ENCODE measurements at places on chromosomes 12 and 14.
A peak's percentile ranks its signal among the peaks of the same experiment; 100 is the strongest.

DNA sequence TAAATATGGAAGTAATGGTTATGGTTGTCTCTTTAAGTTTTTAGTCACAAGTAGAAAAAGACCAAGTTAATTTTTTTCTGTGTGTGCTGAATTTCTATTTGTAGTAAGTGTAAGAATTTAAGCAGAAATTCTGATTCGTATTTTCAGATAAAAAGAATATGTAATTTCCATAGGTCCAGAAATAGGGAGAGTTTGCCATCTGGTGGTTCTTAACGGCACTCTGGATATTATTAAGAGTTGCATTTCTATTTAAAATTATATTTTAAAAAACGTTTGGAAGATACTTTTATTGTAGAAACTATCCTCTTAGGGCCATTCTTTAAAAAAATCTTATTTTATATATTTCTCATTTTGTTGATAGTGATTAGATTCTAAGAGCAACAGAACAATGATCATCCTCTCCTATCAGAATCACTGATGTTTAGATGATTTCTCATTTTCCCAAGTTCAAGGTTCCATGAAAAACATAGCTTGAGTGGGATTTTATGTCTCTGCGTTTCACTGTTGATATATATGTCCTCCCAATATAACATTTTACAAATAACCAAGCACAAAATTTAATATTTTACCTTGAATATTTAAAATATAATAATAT lies 88.3 kb downstream of the LRRK2 start:
- DNase-seq: no peak

- DNase-seq: no peak
Observed at GRCh38 chr12:117583677-117584225, 222.3 kb upstream of the NOS1 start.

DNA sequence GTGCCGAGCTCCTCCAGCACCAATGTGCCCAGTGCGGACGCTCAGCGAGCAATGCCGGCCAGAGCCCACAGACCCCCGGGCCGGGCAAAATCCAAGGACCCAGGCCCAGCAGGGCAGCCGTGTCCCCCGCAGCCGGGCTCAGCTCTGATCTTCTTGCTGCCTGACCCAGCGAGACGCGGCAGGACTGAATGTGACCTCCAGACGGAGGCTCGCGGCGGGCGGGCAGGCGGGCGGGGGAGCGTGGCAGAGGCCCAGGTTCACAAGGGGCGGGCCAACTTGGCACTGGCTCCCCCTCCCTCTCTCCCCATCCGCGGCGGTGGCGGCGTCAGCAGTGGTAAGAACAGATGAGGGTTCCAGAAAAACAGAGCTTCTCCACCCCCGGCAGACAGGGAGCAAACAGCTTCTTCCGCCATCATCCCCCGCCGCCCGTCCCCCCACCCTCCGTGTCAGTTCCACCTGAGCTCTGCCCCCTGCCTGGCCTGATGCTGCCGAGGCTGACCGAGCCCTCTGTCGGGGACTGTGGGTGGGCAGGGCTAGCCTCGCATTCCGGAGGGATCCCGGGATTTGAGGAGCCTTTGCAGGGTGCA lies 94.3 kb downstream of the RFLNA start:
- DNase-seq: peak; percentile 98

DNA sequence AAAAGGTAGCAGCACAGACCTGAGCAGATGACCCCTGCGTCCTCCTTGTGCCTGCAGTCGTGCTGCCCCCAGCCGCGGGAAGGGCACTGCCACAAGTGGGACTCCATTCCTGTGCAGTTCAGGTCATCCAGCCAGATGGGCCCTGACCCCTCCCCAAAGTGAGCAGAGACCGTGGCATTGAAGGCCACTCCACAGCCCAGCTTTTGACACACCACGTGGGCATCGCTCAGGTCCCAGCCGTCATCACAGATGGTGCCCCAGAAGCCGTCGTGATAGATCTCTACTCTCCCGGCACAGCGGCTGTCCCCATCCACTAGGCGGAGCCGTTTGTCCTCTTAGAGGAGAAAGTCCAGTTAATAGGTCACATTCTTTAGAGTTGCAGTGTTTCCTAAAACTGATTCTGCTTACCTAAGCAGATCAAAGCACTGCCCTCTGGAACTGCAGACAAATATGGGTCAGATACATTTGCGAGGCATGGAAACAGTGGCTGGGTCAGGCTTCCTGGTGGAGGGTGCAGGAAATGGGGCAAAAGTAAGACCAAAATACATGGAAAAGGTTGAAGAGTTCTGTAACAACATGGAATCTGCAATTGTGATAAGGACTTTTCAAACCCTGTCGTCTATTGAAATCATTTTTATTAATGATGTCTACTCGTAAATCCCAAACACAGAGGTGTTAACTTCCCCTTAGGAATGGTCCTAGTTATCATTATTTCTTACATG lies 69.4 kb downstream of the CD163L1 start:
- peak; percentile 72 for DNase-seq

DNA sequence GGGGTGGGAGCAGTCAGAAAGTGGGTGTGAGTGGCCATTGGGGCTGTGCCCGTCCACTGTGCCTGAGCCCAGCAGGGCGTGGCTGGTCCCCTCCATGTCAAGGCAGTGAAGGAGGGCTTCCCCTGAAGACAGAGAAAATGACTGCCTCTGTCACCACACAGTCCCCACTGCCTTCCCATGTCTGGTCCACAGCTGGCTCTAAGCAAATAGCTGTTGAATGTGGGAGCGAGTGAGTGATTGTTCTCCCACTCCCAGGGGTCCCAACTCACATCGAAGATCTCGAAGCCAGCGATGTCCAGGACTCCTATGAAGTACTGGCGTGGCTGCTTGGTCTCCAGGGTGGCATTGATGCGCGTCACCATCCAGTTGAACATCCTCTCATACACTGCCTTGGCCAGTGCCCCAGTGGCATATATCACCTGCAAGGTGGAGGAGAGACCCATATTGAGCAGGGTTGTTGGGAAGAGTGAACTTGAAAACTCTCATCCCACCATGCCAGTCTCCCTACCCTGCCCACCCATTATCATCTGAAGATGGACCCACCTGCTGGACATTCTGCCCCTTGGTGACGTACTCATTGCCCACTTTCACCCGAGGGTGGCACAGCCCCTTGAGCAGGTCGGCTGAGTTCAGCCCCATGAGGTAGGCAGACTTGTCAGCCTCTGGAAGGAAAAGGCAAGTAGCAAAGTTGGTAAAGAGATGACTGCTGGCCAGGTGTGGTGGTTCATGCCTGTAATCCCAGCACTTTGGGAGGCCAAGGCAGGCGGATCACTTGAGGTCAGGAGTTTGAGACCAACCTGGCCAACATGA lies 6.6 kb downstream of the MYH7 start:
- no peak for DNase-seq

- DNase-seq: no peak
Observed at GRCh38 chr14:90693413-90693812, 122.8 kb downstream of the TTC7B start.

GRCh38 chr14:39218171-39218769 lies 15.4 kb upstream of the MIA2 start:
- no peak for DNase-seq

DNA sequence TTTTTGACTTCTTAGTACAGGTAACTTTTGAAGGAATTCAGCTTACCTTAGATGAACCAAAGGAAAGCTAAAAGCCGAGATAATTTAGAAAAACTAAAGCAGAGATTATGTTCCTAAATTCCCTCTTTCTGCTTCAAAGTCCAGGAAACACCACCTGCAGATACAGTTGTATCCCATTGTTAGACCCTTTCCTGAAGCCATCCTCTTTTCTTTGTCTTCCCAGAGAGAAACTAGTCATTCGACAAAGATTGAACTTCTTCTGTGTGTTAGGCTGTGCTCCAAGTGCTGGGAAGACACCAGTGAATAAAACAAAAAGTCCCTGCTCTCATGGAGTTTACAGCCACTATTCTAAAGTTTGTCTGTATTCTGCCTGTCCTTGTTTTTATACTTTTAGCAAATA lies 29.3 kb downstream of the PPM1A start:
- no peak for DNase-seq

GRCh38 chr12:93009533-93009932 lies 80.4 kb upstream of the EEA1 start:
- no peak for DNase-seq

DNA sequence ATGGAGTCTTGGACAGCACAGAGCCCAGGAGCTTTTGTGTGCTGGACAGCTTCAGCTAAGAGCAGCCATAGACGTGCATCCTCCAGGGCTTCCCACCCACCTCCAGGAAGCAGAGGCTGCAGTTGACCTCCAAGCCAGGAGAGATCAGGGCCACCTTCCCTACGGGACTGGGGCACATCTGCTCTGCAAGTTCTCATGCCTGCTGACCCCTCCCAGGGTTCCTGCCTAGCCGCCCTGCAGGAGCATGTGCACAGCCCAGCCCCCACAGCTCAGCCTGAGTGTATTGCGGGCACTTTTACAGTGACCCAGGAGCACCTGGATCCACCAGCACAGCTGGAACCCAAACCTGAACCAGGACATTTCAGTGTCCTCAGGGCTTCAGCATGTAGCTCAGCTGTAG lies 915.2 kb downstream of the RPS29 start:
- DNase-seq: no peak

All from osteoblast (primary cell).